T-helper 2 cell treated with Interferon-gamma antibody and Interleukin-4, amounts not matched to agents 5 μg/mL and 100 μg/mL, for 36 hours (primary cell): ENCODE measurements at places on chromosomes 6 and 20.

DNA sequence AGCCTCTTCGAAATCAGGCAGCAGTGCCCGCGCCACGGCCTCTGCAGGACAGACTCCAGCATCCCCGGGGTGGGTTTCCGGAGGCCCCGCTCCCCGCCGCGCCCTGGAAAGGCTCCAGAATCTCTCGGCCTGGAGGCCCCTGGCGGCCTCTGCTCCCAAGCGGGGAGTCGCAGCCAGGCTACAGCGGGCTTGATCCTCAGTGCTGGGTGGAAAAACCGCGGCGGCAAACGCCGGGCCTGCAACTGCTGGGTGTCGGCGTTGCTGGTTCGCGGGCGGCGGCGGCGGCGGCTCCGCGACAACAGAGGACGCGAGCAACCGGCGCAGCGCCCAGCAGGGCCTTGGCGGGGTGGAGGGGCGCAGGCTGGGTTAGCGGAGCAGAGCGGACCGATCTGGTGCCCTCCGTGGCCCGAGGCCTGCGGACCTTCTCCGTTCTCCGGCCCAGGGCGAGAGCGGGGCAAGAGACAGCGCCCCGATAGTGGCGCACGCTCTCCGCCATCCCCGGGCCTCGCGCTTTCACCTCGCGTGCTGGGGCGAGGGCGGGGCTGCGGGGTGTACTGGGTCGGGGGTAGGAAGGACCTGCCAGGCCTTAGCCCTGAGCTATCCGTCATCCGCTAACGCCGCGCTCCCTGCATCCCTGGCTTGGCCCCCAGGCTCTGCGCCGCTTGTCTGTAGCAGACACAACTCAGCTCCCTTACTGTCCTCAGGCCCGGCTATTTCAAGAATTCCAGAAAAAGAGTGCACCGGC is 3.4 kb upstream of the ZNF292 start:
- DNase-seq = peak; percentile 76

DNA sequence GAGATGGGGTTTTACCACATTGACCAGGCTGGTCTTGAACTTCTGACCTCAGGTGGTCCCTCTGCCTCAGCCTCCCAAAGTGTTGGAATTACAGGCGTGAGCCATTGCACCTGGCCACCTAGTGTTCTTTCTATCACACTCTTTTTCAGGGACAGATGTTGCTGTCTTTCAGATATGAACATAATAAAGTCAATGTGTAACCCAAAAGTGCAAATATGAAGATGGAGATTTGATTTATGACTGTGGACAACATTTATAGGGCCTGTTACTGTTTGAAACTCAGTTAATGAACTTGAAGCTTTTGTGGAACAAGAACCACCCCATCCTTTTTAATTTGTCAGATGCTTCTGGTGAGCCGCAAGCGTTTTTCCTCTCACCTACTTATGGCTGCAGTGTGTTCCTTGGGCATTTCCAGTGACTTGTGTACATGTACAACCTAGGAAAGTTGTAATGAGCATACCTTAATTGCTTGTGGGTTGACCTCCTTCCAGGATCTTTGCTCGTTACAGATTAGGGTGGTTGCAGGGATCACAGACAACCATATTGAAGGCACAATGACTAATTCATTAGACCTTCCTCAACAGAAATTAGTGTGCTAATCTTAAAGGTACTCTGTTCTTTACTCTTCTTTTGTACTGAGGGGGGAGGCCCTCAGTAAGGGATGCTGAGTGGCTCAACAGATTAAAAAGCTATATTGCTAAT is 6.8 kb downstream of the TBPL1 start:
- DNase-seq = no peak

DNA sequence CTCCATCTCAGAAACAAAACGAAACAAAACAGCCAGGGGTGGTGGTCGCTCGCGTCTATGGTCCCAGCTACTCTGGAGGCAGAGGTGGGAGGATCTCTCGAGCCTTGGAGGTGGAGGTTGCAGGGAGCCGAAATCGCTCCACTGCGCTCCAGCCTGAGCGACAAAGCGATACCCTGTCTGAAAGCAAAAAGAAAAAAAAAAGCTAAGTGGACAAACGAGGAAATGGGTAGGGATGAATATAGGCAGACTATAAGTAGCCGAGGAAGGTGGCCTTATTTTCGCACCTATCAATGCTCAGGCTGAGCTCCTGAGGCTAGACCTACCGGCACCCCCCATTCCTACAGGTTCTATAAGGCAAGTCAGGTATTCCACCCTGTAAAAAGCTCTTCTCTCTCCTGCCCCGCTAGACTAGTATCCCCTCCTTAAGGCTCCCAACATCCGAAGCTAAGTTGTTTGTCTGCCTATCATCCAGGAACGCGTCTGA is 650 bp upstream of the CASP8AP2 start:
- DNase-seq = peak; percentile 16

GRCh38 chr6:166512567-166512966 is 73.9 kb downstream of the RAMACL start:
- no peak for DNase-seq

DNA sequence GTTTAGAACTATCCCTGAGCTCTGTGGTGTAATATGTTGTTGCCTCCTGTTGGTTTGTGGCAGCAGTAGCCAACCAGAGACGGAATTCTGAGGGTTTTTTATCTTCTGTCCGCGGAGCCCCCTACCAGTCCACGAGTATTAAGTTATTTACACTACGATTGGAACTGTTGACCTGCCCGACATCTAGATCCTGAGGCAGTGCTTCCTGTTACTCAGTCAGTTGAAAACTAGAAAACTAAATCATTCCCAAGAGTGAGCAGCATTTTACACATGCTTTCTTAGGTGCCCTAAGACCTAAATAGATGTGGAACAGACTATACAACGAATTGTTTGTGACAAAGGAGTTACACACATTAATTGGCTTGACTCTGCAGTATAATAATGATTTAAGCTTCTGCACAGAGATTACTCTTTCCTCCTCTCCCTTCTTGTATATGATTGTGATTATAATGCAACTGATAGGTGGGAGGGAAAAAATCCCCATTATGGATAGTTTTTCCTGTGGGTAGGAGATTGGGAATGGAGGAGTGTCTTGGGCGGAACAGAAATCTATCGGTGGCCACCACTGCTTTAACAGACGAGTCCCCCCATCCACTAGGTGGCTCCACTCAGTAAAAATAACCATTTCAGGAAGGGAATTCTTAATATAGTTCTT is 1.7 kb downstream of the LOC128125822 start:
- DNase-seq = peak; percentile 40

- DNase-seq = no peak
These were observed 12.8 kb upstream of the AKAP7 start for GRCh38 chr6:131122516-131122915.

GRCh38 chr6:45746046-45746445 is 269.6 kb downstream of the CLIC5 start:
- DNase-seq = no peak

- DNase-seq = no peak
These were observed 9.1 kb upstream of the SLC22A16 start for GRCh38 chr6:110485491-110485890.

GRCh38 chr6:13765570-13765969 is 48.8 kb downstream of the MCUR1 start:
- DNase-seq = no peak

DNA sequence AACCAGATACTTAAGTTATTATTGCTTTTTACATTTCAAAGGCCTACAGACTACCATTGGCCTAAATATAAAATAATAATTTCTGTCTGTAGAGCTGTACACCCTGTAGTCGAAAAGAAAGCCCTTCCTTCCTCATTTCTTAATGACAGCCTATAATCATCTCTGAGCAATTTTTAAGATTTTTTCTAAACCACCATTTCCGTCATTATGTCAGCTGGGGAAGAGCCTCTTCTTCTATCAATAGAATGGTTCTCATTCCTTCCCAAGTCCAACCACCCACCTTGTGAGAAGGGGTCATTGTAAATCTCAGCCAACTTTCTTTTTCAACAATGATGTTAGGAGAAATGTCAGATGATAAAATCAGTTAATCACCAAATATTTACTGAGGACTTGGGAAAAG is 91.8 kb downstream of the PLEKHG1 start:
- DNase-seq = no peak

DNA sequence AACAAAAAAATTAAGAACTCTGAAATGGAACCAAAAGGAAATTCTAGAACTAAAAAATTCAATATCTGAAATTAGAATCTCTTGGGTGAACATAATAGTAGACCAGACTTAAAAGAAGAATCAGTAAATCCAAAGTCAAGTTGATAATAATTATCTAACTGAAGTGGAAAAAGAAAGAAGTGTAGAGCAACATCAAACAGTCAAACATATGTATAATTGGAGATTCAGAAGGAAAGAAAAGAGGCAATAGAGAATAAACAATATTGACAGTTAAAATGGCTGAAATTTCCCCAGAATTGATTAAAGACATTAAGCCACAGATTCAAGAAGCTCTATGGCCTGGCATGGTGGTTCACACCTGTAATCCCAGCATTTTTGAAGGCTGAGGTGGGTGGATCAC is 383.6 kb downstream of the PREX1 start:
- no peak for DNase-seq

GRCh38 chr6:117440706-117441525 is 15.2 kb upstream of the ROS1 start:
- no peak for DNase-seq

- no peak for DNase-seq
These were observed 19.5 kb upstream of the ADGRF1 start for GRCh38 chr6:47061309-47062300.

DNA sequence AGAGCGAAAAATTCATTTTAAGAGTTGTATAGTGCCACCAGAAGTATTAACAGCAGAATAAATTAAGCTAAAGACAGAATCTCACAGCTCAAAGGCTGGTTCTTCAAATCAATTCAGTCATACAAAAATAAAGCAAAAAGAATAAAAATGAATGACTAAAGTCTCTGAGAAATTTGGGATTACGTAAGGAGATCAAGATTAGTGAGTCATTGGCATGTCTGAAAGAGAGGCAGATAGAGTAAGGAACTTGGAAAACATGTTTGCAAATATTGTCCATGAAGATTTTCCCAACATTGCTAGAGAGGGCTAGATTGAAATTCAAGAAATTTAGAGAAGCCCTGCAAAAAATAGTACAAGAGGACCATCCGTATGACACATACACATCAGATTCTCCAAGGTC is 1413.9 kb upstream of the ADGRB3 start:
- DNase-seq = no peak
